Uterus (tissue), 4 donors: ENCODE measurements at places on chromosomes 5 and 9. TPM values are rescaled to one million over a fixed set of nuclear protein-coding genes. Genes with fewer than 3 reads are reported as not detected.

FOCAD gene
- total RNA-seq: 24.1 TPM

SERF1A gene
- 7.6 TPM for total RNA-seq

PLCXD3 gene
- 10.1 TPM for total RNA-seq

TMEM38B gene
- 18.9 TPM for total RNA-seq

ZNF354C gene
- total RNA-seq: 8.8 TPM

TMEM171 gene
- not detected for total RNA-seq

BTNL8 gene
- total RNA-seq: 2.9 TPM

LMAN2 gene
- 152 TPM for total RNA-seq

CD14 gene
- total RNA-seq: 26.0 TPM

ALDH7A1 gene
- 5.9 TPM for total RNA-seq

TMEM252 gene
- total RNA-seq: not detected

SREK1 gene
- total RNA-seq: 85.9 TPM

OMD gene
- total RNA-seq: 9.0 TPM

ERCC8 gene
- 1.0 TPM for total RNA-seq

CFAP90 gene
- 0.88 TPM for total RNA-seq

WNT8A gene
- total RNA-seq: not detected

ELAVL2 gene
- 4.4 TPM for total RNA-seq

ABLIM3 gene
- 11.2 TPM for total RNA-seq

PCDHB8 gene
- total RNA-seq: under 0.01 TPM

IL13 gene
- not detected for total RNA-seq

MOB3B gene
- total RNA-seq: 2.0 TPM

PCDHGB3 gene
- 10.2 TPM for total RNA-seq

NR2F1-AS1 gene
- total RNA-seq: 4.4 TPM

SHOC1 gene
- total RNA-seq: not detected
